GM23338 (cell line): ENCODE measurements at places on chromosomes 1 and 21. TPM values are rescaled to one million over a fixed set of nuclear protein-coding genes. Genes with fewer than 3 reads are reported as not detected.

The MYOM3 gene
- total RNA-seq: not detected in 2 replicates

The OR10J1 gene
- not detected in 2 replicates for total RNA-seq

The IL12RB2 gene
- 0.31 and 1.7 TPM in 2 replicates for total RNA-seq

The SLAMF8 gene
- total RNA-seq: not detected in 2 replicates

The DNAJB4 gene
- total RNA-seq: 12.9 and 14.1 TPM in 2 replicates

The CSMD2 gene
- total RNA-seq: 16.6 and 18.8 TPM in 2 replicates

The MYOG gene
- not detected in 2 replicates for total RNA-seq

DNA sequence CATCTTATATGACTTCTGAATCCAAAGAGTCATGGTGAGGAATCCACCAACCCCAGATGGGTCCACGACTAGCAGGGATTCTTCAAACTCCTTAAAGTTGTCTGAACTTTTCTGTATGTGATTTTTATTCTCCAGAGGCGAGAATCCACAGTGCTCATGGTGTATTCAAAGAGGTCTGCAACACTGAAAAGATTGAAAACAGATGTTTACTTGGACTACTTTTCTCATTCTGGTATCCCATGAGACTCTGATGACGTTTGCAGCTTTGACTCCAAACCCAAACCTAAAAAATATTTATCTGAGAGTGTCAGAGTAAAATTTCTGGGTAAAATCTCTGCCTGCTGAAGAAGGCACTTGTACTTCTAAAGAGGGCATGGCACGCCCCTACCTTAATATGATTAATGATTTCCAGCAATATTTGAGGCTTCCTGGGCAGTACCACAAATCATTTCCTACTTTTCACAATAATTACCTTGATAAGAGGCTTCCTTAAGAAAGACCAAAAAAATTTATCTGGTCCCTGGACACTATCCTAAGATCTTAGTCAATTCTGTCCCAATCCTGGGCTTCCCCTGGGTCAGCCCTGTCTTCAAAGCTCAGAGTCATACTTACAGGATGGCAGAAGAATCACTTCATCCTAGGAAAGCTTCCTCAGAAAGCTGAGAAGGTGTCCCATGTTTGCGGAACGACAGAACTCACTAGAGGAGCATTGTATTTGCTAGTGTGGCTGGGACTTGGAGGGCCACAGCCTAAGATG, 76.5 kb upstream of the MAP10 start:
- no peak overlapping the region for H3K27ac ChIP-seq
- no peaks in the 10 kb centered on the region for H3K27me3 ChIP-seq
- H3K36me3 ChIP-seq: no peaks in the 10 kb centered on the region
- no peak overlapping the region for H3K4me3 ChIP-seq

- no peak overlapping the region for H3K4me3 ChIP-seq
- no peaks in the 10 kb centered on the region for H3K36me3 ChIP-seq
- H3K27me3 ChIP-seq: no peaks in the 10 kb centered on the region
- H3K4me1 ChIP-seq: no peaks in the 10 kb centered on the region
Observed at GRCh38 chr1:219066631-219067349, 106.9 kb upstream of the LYPLAL1 start.

DNA sequence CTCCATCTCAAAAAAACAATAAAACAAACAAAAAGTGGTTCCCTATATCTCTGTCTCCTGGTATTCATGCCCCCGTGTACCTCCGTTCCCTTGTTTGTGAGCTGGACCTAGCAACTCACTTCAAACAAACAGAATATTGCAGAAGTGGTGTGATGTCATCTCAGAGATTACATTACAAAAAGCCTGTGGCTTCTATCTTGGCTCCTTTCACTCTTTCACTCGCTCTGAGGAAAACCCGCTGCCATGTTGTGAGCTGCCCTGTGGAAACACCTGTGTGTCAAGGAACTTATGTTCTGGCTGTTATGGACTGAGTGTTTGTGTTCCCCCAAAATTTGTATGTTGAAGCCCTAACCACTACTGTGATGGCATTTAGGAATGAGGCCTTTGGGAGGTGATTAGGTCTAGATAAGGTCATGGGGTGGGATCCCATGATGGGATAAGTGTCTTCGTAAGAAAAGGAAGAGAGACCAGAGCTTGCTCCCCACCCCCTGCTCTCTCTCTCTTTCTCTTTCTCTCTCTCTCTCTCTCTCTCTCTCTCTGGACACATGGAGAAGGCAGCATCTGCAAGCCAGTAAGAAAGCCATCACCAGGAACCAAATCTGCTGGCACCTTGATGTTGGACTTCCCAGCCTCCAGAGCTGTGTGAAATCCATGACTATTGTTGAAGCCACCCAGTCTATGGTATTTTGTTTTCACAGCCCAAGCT, 7.4 kb upstream of the HYI start:
- no peaks in the 10 kb centered on the region for H3K27me3 ChIP-seq
- no peak overlapping the region for H3K27ac ChIP-seq
- H3K36me3 ChIP-seq: no peaks in the 10 kb centered on the region
- DNase-seq: no peak

- no peak overlapping the region for H3K27ac ChIP-seq
- no peaks in the 10 kb centered on the region for H3K36me3 ChIP-seq
- no peaks in the 10 kb centered on the region; the same call in 1 of the 2 replicates for H3K4me1 ChIP-seq
- DNase-seq: no peak
- no peaks in the 10 kb centered on the region for H3K27me3 ChIP-seq
Observed at GRCh38 chr1:11448373-11449099, 30.4 kb upstream of the DISP3 start.

GRCh38 chr21:46179708-46180078, 4.6 kb downstream of the SPATC1L start:
- no peaks in the 10 kb centered on the region for H3K36me3 ChIP-seq
- no peak overlapping the region for H3K27ac ChIP-seq
- H3K27me3 ChIP-seq: no peaks in the 10 kb centered on the region
- no peak for DNase-seq
- no peaks in the 10 kb centered on the region; the same call in 1 of the 2 replicates for H3K4me1 ChIP-seq

GRCh38 chr21:41536076-41536826, 28.3 kb upstream of the TMPRSS2 start:
- H3K4me3 ChIP-seq: no peak overlapping the region
- no peaks in the 10 kb centered on the region for H3K36me3 ChIP-seq
- H3K27ac ChIP-seq: no peak overlapping the region

GRCh38 chr1:35518183-35518582, 39.0 kb downstream of the KIAA0319L start:
- H3K36me3 ChIP-seq: peaks cover 2% of the 10 kb centered on the region; the same call in 1 of the 2 replicates
- no peak overlapping the region for H3K4me3 ChIP-seq
- DNase-seq: no peak
- 0 out of 2 replicates have a peak, but pooled peaks cover 7% of the 10 kb centered on the region for H3K4me1 ChIP-seq

DNA sequence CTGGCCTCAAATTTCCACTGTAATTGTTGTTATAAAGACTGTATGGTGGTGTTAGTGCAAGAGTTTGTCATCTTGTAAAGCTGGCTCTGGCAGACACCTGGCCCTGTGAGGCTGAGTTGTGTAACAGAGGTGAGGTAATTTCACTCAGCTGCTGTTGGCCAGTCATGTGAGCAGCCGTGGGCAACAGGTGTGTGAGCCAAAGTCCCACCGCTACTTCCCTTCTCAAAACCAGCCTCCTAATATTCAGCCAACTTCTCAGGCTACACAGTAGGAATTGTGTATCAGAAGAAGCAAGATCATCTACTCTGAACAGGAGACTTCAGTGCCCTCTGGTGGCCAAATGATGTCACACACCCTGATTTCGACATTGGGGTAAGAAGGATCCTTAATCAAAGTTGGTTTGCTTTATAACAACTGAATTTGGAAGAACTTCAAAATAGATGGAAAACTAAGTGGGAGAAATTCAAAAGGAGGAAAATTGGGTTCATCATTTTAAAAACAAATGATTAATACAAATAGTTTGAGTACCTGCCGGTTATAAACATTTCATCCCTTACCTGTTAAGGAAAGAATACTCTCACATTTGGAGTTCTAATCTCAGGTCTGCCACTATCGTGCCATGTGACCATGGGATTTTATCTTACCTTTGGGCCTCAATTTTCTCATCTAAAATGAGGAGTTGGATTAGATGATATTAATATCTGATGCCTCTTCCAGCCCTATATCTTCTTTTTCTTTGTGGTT, 2.6 kb upstream of the CREG1 start:
- peaks cover 2% of the 10 kb centered on the region; the same call in 1 of the 2 replicates for H3K27me3 ChIP-seq
- no peak overlapping the region for H3K27ac ChIP-seq
- H3K36me3 ChIP-seq: no peaks in the 10 kb centered on the region
- DNase-seq: peak; percentile 89
- no peaks in the 10 kb centered on the region for H3K4me1 ChIP-seq

DNA sequence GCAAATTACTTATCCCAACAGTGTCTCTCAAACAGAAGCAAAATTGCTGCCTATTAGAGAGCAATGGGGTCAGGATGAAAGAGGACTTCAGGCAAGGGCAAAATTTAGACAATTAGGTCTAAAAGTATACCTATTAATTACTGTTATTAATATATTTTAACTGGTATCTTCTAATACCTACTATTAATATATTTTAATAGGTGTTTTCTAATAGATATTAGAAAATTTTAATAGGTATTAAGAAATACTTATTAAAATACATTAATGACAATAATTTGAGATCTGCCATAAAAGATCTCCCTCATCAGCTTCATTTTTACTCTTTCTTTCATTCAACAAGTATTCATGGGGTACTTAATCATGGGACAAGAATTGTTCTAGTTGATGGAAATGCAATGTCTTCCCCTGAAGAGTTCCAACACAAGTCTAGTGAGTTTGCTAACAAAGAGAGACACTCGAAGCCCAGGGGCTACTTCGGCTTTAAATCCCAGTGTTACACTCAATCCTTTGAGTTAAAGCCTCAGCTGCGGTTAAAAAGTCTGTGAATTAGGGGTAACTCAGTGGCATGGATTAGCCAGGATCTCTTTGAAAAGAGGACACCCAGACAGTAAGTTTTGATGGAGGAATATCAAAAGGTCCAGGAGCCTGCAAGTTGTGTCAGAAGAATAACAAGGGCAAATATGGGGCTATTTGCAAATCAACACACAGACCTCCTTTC, 44.1 kb downstream of the STYXL2 start:
- DNase-seq: peak; percentile 34
- H3K27ac ChIP-seq: peak overlapping the region; percentile 81
- H3K36me3 ChIP-seq: no peaks in the 10 kb centered on the region
- H3K27me3 ChIP-seq: no peaks in the 10 kb centered on the region
- no peak overlapping the region for H3K4me3 ChIP-seq

GRCh38 chr1:30798389-30799232, 41.0 kb upstream of the LAPTM5 start:
- H3K27ac ChIP-seq: no peak overlapping the region
- no peak for DNase-seq
- H3K36me3 ChIP-seq: no peaks in the 10 kb centered on the region
- no peaks in the 10 kb centered on the region for H3K27me3 ChIP-seq

- DNase-seq: no peak
- no peak overlapping the region for H3K4me3 ChIP-seq
- H3K4me1 ChIP-seq: peaks cover 16% of the 10 kb centered on the region
- no peak overlapping the region for H3K27ac ChIP-seq
- H3K27me3 ChIP-seq: no peaks in the 10 kb centered on the region
- H3K36me3 ChIP-seq: no peaks in the 10 kb centered on the region; the same call in 1 of the 2 replicates
Observed at GRCh38 chr1:235022341-235022980, 106.2 kb downstream of the TOMM20 start.

- no peaks in the 10 kb centered on the region for H3K4me1 ChIP-seq
- no peak for DNase-seq
- H3K27me3 ChIP-seq: no peaks in the 10 kb centered on the region
- H3K27ac ChIP-seq: no peak overlapping the region
- peaks cover 5% of the 10 kb centered on the region; the same call in 1 of the 2 replicates for H3K36me3 ChIP-seq
Observed at GRCh38 chr1:28326984-28327383, 1.9 kb upstream of the MED18 start.

DNA sequence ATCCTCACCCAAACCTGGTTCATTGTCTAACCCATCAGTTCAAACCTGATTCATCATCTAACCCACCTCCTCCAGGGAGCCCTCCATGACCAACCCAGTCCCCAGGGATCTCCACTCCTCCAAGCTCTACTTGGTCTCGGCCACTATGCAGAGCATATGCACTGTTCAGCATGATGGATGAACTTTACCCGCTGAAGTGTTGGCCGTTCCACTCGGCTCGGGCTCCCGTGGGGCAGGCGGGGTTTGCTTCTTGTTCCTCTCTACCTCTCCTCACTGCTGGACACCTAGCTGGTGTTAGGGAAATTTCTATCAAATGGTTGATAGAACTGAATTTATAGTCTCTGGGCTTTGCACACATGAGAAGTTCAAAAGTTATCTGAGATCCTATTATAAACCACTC, 111.0 kb downstream of the TRABD2B start:
- H3K36me3 ChIP-seq: no peaks in the 10 kb centered on the region
- no peak overlapping the region for H3K4me3 ChIP-seq
- 0 out of 2 replicates have a peak, but pooled peaks cover 3% of the 10 kb centered on the region for H3K4me1 ChIP-seq
- no peak for DNase-seq
- no peaks in the 10 kb centered on the region for H3K27me3 ChIP-seq
- H3K27ac ChIP-seq: no peak overlapping the region

DNA sequence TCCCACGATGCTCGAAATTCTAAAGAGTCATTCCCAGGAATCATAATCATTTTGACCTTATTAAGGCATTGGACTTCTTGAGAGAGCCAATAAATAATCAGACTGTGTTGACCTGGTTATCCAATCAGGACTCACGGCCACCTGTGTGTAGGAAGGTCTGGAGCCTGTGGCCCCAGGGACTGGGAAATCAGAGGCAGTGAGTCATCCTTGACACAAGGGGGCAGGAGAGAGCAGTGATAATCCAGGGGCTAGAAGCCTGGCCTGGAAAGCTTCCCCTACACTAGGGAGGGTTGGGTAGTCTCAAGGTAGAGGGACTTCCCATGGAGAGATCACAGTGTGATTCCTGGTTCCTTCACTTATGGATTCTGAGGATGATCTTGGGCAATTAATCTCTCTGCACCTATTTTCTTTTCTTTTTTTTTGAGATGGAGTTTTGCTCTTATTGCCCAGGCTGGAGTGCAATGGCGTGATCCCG, 4.7 kb downstream of the MR1 start:
- H3K36me3 ChIP-seq: no peaks in the 10 kb centered on the region
- H3K27me3 ChIP-seq: no peaks in the 10 kb centered on the region
- H3K27ac ChIP-seq: no peak overlapping the region

DNA sequence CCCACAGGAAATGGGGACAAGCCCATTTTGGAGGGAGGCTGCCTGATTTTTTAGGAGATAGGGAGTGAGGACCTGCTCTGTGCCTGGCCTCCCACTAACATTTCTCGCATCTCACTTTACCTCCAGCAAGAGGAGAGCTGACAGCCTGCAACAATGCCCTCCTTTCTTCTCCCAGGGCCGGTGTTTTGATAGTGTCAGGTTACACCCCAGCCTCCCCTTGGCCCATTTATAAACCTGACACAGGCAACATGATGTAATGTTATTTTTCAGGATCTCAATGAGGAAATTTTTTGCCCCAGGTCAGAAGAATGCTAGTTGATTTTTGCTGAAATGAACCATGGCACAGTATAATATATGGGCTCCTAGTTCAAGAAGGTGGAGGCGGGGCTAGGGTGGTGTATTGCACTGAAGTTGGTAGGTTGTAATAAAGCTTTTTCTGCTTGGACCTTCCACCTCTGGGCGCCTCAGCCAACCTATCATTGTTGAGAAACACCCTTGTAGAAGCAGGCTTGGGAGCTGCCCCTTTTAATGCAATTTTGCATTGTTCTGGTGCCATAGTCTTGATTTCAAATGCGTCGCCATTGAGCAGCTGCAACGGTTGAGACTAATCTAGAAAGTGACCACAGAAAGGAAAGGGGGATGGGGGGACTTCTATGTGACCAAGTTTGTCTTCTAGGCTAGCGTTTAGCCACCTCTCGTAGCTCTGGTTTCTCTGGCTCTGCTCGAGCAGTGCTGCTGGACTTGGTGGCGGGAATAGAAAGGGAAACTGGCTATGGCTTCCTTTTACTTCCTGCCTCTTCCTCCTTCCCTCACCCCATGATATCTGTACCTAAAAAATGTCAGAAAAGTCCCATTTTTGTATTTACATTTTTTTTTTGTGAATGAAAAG, 53.0 kb downstream of the PBX1 start:
- H3K4me1 ChIP-seq: peaks cover 83% of the 10 kb centered on the region
- no peaks in the 10 kb centered on the region for H3K36me3 ChIP-seq
- peak; percentile 71 for DNase-seq
- no peaks in the 10 kb centered on the region for H3K27me3 ChIP-seq
- H3K4me3 ChIP-seq: peak overlapping the region; percentile 17
